ENCODE measurements at places on chromosomes 3 and 15. TPM values are rescaled to one million over a fixed set of nuclear protein-coding genes. Genes with fewer than 3 reads are reported as not detected.

Gene SCG5
- 16.5 TPM for total RNA-seq

Gene P2RY12
- 0.65 TPM for total RNA-seq

Gene IGDCC3
- 0.23 TPM for total RNA-seq

Gene GADL1
- not detected for total RNA-seq

Gene PEX5L
- total RNA-seq: not detected

Gene BOC
- 0.50 TPM for total RNA-seq

Gene IMPG2
- 0.03 TPM for total RNA-seq

Gene LRRC31
- total RNA-seq: 1.7 TPM

Gene LYZL4
- total RNA-seq: not detected

Gene HHATL
- 0.40 TPM for total RNA-seq

Gene MESD
- total RNA-seq: 16.6 TPM

Gene SLC24A5
- total RNA-seq: not detected

Gene EXD1
- not detected for total RNA-seq

Gene GOLGA8K
- total RNA-seq: 0.40 TPM

Gene ALPK3
- 2.7 TPM for total RNA-seq

Gene BHLHE40
- total RNA-seq: 26.4 TPM

Gene SNX22
- total RNA-seq: 1.2 TPM

Gene AHSG
- total RNA-seq: 763 TPM

Measured in left lobe of liver (tissue), 2 donors.